ENCODE measurements at places on chromosomes 3 and 15.

DNA sequence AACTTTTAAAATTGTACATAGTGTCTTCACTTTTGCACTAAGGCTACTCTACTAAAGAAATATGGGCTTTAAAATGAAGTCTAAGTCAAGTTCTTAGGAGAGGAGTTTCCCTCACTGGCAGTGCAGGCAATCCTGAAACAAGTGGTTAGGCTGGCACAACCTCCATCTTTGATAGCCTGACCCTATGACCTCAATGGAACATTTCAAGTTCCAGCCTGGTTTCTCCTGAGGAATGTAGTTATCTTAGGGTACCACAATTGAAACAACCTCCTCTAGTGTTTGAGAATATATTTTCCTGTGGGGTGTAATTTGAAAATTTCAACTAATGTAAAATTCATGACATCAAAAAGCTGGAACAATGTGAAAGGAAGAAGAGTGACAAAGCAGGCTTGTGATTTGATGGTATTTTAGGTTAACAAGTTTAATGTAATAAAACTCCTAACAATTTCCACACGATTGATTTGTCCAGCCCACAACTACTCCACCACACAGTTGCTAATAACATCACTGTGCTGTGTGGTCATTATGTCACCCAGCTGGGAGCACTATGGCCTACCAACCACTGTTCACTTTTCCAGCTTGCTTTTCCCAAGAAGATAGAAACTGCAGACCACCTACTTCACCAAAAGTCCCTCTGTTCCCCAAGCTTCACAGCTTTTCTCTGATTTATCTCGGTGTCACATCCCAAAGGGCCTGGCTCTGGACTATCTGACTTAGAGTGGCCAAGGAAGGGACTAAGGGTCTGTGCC is 1.8 kb downstream of the WWTR1 start:
- DNase-seq: peak; percentile 44

GRCh38 chr15:98530570-98530969 is 117.8 kb upstream of the IGF1R start:
- no peak for DNase-seq

GRCh38 chr3:24714436-24714835 is 219.8 kb upstream of the THRB start:
- no peak for DNase-seq

DNA sequence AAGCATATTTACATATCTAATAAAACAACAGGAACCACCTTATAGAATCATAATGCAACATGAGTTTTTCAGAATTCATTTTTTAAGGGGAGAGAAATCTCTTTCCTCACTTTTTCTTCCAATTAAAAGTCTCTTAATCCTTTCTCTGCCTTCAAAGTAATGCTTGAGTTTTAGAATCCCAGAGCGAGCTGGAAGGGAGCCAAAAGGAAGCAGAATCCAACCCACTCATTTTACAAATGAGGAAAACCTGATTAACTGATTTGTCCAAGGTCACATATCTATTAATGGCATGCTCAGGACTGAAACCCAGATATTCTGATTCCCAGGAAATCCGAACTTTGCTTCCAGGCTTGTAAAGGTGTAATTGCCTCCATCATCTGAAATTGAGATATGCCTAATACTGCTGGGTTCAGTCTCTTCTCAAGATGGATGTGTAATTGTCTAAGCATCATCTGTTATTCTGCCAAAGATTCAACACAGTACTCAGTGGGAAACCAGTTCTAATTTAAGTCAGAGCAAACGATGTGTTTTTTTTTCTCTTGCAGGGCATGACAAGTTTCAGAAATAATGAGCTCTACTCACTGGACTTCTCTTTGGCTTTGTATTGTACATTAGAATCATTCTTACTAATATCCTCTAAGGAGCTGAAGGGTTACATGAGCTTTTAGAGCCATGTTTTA is 481.4 kb upstream of the CFAP20DC start:
- no peak for DNase-seq

- peak; percentile 19 for DNase-seq
These were observed 67.6 kb downstream of the SLC6A11 start for GRCh38 chr3:10883478-10884234.
